ENCODE measurements at places on chromosomes 5 and 9.

DNA sequence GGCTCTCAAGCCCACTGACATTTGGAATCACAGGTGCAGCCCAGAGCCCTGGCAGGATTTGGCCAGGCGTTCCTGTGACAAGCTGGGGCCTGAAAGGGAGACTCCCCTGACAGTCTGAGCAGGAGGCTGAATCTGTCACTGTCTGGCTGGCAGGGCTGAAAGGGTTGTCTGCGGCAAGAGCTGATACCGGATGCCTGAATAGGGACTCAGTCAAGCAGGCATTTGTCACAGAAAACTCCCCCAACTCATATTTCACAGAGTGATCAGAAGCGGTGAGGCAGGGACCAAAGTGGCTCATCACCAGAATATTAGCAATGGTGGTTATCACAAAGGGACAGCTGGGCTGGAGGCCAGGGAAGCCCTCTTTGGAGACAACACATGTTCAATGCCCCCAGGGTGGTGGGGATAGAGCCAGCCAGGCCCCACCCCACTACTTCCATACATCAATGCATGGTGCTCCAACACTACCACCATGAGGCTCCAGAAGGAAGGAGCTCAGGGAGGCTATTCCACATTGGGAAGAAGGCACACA lies 295.5 kb downstream of the DTWD2 start:
- DNase-seq = no peak

GRCh38 chr5:94744906-94745305 lies 126.4 kb downstream of the SLF1 start:
- no peak for DNase-seq

DNA sequence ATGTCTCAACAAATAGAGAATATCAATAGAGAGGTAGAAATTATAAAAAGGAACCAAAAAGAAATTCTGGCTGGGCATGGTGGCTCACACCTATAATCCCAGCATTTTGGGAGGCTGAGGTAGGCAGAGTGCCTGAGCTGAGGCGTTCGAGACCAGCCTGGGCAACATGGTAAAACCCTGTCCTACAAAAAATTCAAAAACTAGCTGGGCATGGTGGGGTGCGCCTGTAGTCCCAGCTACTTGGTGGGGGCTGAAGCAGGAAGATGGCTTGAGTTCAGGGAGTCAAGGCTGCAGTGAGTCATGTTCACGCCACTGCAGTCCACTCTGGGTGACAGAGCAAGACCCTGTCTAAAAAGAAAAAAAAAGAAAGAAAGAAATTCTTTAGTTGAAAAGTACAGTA lies 24.9 kb downstream of the IPPK start:
- DNase-seq = no peak

DNA sequence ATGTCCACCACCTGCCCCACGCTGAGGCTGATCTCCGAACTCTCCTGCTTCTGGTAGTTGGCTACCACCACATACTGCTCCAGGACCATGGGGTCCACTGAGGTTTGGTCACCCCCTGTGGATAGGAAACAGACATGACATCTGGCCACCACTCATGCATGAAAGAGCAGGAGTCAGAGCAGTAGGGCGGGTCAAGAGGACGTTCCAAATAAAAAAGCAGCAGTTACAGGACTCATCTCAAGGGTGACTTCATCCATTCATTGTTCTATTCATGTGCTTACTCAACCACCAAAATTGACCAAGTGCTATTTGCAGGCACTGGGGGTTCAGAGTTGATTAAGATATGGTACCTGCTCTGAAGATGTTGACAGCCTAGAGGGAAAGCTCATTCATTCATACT lies 79.2 kb upstream of the UBTD2 start:
- no peak for DNase-seq

- DNase-seq = no peak
Measured at GRCh38 chr9:6893350-6894131, 135.8 kb downstream of the KDM4C start.

DNA sequence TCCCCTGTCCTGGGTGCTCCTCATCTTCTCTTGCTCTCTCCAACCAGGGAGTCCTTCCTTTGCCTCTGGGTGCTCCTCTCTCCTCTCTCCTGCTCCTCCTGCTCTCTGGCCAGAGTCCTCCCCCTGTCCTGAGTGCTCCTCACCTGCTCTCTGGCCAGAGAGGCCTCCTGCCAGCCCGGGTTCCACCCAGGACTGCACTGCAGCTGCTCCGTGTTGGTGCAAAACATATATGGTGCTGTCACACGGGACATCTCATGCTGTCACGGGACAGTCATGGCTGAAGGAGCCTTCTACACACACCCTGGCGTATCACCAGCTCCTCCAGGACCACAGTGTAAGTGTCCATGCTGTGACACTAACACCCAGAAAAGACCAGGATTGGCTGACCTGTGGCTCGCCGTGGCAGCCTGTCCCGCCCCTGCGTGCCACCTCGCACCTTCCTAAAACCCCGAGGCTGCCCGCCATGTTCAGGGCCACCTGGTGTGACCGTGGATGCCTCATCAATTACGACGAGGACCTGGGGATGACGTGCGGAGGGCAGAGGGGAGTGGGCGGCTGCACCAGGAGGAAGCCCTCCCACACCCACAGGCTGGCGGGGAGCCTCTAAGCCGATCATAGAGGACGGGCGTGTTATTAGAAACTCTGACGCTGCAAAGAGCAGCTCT lies 27.9 kb upstream of the SLC6A3 start:
- DNase-seq = no peak

DNA sequence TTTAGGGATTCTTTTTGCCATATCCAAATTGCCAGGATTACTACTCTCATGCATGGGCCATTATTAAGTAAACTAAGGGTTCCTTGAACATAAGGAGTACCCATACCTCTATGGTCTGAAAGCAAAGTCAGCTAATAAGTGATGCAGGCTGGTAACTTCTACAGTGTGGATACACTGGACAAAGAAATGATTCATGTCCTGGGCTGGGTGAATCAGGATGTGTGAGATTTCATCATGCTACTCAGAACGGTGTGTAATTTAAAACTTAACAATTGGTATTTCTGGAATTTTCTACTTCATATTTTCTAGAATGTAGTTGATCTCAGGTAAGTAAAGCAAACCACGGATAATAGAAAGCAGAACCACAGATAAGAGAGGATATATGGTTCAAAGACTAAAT lies 428.8 kb downstream of the CHSY3 start:
- DNase-seq = no peak

- no peak for DNase-seq
Measured at GRCh38 chr9:87267251-87268070, 230.2 kb upstream of the DAPK1 start.

- no peak for DNase-seq
Measured at GRCh38 chr5:116135344-116135743, 50.5 kb downstream of the COMMD10 start.

DNA sequence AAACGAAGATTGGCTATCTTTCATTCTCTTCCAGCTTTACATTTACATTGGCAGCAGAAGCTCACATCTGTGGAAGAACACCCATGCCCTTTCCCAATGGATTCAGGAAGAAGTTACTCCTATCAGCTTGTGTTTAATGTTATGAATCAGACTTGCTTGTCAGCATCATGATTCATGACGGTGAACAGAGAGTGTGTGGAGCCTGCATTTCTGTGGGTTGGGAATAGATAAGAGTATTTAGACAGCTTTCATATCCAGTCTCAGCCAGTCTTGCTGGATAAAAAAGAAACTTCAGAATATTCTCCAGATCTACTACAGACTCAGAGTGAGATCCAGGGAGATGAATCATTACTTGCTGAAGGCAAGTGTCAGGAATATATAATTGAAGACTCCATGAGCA lies 812.9 kb upstream of the ZNF608 start:
- DNase-seq = no peak

- DNase-seq = no peak
Measured at GRCh38 chr5:7759951-7760580, 90.9 kb downstream of the CFAP90 start.

- DNase-seq = no peak
Measured at GRCh38 chr5:153952057-153952456, 86.7 kb downstream of the FAM114A2 start.

GRCh38 chr5:39197556-39197955 lies 21.8 kb downstream of the FYB1 start:
- peak; percentile 47 for DNase-seq

DNA sequence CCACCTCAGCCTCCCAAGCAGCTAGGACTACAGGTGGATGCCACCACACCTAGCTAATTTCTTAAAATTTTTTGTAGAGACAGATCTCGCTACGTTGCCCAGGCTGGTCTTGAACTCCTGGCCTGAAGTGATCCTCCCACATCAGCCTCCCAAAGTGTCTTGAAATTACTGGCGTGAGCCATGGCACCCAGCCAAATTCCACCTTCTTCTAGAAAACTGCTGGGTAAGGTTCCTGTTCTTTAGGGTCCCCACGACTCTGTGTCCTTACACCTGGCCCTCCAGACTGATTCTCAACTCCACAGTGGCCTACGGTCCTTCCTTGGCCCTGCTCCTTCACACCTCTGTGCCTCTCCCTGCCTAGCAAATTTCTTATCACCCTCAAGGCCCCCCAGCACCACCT lies 1.9 kb downstream of the MAPK9 start:
- DNase-seq = no peak

DNA sequence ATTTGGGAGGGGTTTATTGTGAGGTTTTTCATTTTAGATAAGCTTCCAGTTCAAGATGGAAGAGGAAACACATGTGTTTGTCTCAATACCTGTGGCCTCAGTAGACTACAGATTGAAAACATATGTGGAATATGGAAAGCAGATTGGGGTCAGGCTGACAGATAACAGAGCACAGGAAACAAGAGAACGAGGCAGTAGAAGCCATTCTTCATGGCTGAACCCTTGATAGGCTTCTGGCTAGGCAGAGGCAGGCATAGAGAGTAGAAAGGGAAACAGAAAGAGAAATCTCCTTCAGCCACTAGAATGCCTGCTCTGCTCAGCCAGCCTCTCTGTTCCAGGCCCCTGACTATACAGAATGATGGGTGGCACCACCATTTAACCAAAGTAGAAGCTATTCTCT lies 152.5 kb downstream of the MUSK start:
- no peak for DNase-seq

- DNase-seq = no peak
Measured at GRCh38 chr5:57174890-57175510, 1.1 kb downstream of the GPBP1 start.

DNA sequence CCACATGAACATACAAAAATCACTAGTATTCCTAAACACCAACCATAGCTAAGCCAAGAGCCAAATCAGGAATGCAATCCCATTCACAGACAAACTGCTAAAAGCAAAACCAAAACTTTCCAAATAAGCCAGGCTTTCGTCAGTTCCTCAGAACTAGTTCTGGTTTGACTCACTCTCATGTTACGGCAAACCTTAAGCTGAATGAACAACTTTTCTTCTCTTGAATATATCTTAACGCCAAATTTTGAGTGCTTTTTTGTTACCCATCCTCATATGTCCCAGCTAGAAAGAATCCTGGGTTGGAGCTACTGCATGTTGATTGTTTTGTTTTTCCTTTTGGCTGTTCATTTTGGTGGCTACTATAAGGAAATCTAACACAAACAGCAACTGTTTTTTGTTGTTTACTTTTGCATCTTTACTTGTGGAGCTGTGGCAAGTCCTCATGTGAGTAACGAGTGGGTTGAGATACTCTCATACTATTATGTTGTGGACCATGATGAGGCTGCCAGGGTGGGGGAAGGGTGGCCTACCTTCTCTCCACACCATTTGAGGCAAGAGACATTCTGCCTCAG lies at the start of gene PDCD1LG2:
Gene PDCD1LG2, plus strand, starts transcription at position 172 of the 572 bp plus-strand sequence. CDS start 12,016 bp downstream, outside the sequence.
- DNase-seq = no peak

DNA sequence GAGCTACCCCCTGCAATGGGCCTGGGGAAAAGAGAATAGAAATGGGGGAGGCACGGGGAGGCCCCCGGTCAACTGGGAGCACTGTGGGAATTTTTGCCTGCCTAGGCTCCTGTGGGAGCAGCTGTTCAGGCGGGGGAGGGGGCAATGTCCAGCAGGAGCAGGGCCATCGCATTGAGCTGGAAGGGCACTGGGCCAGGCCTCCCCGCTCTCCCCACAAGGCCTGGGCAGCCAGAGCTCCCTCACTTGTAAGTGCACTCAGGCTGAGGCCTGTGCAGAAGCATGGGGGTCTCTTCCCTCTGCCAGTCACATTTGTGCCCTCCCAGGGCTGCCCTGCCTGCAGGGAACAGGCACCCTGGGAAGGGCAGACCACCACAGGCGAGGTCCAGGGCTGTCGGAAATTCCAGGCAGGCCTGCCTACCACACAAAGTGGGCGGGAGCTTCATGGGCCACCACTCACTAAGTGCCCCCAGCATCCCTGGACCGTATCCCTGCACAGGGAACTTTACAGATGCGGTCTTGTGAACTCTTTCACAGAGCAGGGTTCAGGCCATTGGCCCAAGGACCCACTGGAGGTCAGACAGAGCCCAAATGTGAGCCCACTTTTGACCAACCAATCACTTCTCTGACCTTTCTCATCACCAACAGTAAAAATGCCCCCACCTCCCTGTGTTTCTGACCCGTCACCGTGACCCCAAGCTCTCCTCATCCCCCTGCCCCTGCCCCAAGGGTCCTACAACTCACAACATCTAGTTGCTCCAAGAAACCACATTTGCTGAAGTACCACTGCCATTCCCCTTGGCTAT lies 1.0 kb upstream of the CFAP157 start:
- no peak for DNase-seq

GRCh38 chr5:133785182-133785581 lies 172.8 kb upstream of the FSTL4 start:
- DNase-seq = no peak

Data from T-helper 9 cell (primary cell).